ENCODE measurements at places on chromosomes 11 and 22.

- DNase-seq = no peak
Observed at GRCh38 chr11:95760941-95761340, 28.6 kb downstream of the FAM76B start.

DNA sequence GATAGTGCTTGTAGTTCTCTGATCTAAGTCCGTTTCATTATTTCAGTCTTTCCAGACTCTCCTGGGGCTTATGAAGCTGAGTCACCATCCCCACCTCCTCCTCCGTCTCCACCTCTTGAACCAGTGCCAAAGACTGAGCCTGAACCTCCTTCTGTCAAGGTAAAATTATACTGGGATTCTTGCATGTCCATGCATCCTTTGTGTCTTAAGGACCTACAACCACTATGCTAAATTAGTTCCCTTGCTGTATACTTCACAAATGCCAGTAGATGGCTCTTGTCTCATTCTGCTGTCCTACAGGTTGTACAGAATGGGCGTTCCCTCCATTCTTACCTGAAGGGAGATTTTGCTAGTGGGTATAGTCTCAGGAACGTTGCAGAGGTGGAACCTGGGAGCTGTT lies 42.2 kb downstream of the POLD3 start:
- no peak for DNase-seq

DNA sequence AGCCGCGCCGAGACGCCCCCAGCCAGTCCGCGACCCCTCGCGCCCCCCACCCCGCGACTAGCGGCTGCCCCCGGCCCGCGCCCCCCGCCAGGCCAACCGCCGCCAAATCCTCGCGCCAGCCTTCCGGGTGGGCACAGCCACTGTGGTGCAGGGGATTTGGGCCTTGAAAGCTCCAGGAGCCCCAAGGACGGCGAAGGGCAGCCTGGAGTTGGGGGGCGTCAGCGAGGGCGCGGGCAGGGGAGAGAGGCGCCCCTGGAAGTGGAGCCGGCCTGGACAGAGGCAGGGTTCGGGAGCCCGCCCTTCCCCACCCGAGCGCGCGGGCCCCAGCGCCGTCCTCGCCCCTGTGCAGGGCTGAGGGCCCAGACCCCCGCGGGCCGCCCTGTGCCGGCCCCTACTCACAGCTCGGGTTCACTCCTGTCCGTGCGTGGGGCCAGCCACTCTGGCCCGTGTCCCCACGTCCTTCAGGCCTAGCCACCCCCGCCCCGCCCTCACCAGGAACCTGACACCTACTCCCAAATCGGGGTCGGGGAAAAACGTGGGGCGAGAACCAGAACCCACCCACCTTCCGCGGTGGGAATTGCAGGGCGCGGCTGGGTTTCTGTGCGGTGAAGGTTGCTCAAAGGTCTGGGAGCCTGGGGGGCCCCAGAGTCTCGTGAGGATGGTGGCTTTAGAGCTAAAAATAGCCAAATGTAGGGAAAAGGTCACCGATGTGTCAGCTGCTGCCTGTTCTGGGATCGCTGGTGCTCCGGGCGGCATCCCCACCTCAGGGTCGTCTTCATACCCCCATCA lies at the start of gene CPT1B:
TSS of gene CPT1B (minus strand) at position 441 of the 789 bp plus-strand sequence. CDS start 512 bp downstream, outside the sequence.
- no peak for DNase-seq

DNA sequence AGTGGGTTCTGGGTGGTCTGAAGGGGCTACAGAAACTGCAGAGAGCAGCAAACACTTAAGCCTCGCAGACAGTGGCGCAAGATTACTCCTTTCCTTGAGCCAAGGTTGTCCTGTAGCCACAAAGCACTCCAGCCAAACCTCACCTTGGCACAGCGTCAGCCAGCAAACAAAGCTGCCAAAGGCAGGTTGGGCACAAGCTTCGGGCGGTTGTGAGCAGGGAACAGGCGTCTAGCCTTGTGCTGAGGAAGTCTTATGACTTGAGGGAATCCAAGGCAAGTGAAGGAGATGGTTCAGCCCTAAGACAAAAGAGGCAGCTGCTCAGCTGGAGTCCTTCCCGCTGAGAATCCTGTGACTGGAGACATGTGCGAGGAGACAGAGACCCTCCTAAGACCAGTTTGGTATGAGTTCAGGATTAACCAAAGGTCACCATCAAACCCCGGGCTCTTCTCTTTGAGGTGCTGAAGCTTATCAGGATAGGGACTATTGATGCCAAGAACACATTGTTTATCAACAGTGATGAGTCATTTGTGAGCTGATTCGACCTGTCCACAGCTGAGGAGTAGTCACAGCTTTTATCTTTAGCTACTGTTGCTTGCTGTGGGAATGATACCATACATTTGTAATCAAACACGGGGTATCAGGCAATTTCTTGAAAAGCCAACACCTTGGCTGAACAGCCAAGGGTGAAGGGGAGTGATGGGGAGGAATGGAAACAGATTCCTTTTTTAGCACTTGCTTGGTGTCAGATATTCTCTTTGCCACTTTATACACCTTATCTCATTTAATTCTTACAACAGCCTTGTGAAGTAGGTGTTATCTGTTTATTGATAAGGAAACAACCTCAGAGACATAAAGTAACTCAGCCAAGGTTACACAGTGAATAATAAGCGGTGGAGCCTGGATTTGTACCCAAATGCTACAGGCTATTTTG lies 4.6 kb downstream of the ADM start:
- DNase-seq = peak; percentile 74

DNA sequence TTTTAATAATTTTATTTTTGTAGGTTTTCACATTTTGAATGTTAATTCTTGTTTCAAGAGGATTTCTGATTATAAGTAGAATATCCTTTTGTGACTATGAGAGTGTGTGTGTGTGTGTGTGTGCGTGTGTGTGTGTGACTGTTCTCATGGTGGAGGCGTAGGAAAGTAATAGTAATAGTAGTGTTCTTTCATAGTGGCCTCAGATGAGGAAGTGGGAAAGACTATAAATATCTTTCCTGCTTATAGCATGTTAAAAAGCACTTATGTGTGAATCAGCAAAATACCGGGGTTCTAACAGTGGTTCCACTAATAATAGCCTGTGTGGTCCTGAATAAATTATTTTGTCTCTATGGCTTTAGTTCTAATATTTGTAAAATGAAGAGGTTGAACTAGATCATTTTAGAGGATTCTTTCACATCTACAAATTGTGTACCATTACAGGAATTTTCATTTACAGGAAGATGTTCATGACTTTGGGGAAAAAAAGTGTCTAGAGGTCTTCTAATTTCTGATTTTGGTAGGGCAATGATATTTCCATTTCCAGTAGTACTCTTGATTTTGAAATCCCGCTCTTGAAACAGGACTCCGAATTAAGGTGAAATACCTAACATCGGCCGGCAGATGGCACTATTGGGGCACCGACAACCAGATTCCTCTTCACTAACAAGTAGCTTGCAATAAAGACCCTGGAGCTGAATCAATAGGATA lies 29.9 kb upstream of the OR10G7 start:
- peak; percentile 77 for DNase-seq

DNA sequence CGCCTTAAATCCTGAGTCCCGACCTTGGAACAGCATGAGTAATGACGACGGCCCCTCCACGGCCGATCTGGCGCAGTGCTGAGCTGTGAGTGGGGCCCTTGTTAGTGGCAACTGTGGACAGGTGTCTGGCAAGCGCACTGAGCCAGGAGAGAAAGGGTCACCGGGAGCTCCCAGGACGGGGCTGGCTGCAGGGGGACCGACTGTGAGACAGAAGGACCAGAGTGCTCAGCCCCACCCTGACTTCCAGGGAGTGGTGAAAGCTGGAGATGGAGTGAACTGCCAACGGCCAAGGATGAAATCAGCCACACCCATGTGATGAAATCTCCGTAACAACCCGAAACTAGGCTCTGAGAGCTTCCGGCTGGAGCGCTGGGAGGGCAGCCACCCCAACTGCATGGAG lies 228.6 kb downstream of the BRD1 start:
- DNase-seq = no peak

DNA sequence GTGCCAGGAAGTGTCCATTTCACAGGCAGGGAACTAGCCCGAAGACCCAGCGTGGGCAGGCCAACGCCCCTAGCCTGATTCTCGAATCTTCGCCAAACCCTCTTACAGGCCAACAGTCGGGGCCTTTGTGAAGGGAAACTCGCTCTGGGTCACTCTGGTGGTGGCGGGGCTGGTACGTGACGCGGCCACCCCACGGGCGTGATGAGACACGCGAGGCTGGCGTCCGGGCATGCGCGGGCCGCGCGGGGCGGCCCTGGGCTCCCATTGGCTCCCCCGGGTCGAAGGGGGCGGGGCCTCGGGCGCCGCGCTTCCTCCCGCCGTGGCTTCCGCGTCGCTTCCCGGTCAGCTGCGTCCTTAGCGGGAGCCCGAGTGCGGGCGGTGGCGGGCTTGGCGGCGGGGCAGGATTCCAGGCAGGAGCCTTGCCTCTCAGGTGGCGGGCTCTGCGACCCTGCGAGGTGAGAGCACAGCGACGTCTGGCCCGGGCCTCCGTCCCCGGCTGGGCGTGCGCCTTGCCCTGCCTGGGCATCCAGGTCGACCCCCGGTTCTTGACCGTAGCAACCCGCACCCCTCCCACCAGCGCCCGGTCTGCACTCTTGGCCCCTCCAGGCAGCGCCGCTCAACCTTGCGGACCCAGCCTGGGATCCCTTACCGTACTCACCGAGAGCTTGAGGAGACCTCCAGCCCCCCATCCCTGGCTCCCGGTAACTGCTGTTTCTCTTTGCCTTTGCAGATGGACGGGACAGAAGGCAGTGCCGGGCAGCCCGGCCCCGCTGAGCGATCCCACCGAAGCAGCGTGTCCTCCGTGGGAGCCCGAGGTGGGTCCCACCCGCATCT lies at the start of gene FRMD8:
TSS of gene FRMD8 (plus strand) at position 331 of the 834 bp plus-strand sequence. CDS start at position 731, 400 bp downstream.
- DNase-seq = peak; percentile 96

DNA sequence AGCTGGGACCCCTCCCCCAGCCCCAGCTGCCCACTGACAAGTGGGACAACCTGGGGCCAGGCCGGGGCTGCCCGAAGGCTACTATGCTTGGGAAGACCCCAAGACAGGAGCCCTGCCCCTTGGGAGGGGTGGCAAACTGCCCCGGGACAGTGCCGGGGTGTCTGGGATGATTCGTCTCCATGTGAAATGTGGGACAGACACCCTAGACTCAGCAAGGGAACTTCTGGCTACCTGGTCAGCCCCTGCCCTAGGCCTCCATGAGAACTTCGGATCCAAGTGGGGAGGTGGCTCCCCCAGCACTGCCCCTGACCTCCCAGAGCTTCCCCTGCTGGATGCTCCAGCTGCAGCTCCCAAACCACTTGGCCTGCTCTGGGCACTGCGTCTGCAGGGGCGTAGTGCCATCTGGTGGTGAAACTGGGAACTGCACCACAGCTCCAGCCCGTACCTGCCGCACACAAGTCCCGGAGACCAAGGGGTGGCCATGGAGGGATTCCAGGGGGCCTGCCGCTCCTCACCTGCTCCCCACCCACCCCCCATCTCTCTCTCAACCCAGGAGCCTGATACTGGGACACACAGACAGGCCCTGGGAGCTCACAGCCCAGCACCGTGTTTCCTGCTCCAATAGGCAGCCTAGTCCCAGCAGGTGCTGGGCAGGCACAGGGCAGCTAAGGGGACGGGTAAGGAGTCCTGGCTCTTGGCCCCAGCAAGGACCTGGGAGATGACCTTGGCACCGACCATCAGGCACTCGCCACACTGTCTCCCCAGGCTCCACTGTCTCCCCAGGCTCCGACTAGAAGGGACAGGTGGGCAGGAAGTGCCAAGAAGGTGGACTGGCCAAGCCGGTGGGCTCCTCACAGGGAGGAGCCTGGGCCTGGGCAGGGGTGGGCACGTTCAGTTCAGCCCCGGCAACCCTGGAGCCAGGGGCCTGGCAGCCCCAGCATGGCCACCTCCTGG lies 194.1 kb downstream of the IGLL1 start:
- peak; percentile 94 for DNase-seq

- no peak for DNase-seq
Observed at GRCh38 chr11:79369055-79369454, 71.8 kb downstream of the TENM4 start.

DNA sequence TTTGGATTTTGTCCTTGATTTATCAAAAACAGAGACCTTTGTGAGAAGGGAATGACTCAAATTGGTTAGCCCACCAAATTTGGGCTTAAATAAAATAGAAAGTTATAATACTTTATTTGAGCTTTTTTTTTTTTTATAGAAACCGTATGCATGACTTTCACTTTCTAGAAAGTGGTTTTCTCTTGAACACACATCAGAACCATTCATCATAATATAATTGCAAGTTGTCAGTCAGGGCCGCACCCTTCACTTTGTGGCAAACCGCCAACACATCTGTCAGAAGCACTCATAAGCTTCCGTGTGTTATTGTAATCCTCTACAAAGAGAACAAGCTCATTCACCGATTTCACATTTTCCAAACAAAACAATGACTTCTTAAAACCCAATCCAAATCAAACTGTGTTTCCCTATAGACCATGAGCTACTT lies 76.1 kb downstream of the SOX6 start:
- DNase-seq = peak; percentile 55

DNA sequence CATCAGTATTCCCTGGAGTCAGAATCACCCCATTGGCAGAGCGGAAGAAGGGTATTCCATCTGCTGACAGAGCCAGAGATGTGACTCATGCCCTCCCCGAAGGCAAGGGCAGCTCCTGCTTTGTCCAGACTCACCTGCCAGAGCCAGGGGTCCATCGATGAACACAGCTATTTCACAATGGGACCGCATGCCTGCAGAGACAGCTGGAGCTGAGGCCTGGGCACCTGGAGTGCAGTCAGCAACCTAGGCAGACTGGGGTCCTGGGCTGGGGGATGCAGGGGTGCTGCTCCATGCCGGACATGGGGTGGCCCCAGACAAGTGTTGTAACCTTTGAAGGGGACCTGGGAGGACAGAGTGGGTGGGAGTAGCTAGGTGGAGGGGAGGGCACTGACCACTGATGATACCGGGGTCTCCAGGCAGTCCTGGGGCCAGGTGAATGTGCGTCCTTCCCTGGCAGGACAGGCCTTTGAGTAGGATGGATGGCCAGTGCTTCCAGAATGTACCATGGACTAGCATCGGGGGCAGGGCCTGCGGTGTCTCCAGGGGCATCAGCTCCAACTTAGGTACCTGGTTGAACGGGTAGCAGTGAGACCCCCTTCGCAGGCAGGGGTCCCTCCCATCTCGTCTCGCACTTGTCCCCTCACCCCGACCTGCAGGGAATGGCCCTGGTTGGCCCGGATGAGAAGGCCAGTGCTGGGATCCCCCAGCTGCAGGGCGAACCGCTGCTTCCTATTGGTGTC lies 1.7 kb downstream of the TRPT1 start:
- peak; percentile 59 for DNase-seq

DNA sequence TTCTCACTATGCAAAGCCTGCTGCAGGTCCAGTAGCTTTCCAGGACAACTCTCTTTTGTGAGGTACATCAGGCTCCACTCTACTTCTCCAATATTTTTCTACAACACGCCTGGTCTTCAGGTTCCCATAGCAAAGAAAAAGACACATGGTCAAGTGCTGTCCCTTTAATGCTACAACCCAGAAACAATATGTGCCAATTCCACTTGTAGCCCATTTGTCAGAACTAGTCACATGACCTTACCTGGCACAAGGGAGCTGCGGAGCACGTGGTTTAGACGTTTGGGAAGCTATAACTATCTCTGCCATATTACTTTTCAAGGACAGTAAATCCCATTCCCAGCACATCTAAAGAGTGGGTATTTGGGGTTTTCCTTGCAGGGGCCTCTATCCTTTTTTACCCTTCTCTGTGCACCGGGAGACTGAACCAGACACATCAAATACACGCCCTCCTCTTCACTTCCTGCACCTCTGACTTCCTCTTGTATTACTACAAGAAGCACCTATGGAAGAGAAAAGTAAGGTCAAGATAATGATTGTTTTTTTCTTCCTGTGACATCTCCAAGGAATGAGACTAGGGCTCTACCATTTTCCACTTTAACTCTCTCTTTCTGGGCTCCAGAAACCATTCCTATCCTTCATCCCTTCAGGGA lies 237.6 kb downstream of the ETS1 start:
- no peak for DNase-seq
